NCI-H2107 (cell line): ENCODE measurements at places on chromosomes 6 and 20.

- DNase-seq: no peak
These were observed 6.4 kb downstream of the MYLK4 start for GRCh38 chr6:2744209-2744771.

DNA sequence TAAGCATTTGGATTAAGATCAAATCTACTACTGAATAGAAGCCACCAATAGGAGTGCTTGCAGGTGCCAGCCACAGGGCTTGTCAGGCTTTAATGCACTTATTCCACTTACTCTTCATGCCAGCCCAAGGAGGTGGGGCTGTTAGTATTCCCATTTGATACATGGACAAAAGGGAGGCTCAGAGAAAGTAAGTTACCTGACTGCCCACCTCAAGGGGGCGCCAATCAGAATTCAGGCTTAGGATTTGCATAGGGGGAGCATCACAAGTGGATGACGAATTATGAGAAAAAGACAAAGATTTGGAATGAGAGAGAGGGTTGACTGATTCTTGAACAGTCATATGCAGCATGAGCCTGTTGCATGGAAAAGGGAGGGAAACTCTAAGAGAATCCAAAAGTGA is 188.4 kb upstream of the TSHZ2 start:
- no peak for DNase-seq

- DNase-seq: no peak
These were observed 295.5 kb upstream of the FLRT3 start for GRCh38 chr20:14632906-14633305.

GRCh38 chr20:25360631-25361286 is 29.9 kb downstream of the ABHD12 start:
- DNase-seq: no peak

DNA sequence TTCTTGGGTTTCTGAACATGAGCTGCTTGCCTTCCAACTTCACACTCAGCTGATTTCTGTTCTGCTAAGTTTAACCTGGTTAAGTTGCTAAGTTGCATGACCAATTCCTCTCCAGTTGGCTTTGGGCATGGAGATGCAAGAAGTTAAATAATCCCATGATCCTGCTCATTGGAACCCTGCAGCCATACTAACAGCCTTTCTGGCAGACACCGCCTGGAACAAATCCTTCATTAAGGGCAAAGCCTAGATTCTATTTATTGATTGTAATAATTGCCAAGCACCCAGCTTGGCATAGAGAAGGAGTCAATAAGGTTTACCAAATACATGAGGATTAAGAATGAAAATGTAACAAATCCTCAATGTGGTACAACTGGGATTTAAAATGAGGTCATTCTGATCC is 742.4 kb upstream of the CHD6 start:
- DNase-seq: no peak

DNA sequence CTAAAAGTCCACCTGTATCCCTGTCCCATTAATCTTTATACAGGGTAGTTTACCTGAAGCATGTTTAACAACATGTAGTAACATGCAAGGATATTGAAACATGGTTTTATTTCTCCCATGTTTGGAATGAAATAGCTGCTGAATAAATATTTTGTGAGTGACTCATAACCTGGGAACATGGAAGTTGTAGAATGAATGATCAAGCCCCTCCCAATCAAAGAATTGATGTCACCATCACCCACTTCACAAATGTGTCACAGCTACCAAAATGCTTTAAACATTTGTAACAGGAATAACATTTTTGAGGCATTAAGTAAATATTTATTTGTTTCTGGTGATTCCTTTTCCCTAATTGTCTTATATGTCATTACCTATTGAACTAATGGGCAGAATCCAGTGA is 58.9 kb upstream of the TNFAIP3 start:
- DNase-seq: no peak
